ENCODE measurements at places on chromosomes 4 and X.
A peak's percentile ranks its signal among the peaks of the same experiment; 100 is the strongest.

- DNase-seq = no peak
Observed at GRCh38 chr4:176741253-176741652, 51.5 kb downstream of the VEGFC start.

DNA sequence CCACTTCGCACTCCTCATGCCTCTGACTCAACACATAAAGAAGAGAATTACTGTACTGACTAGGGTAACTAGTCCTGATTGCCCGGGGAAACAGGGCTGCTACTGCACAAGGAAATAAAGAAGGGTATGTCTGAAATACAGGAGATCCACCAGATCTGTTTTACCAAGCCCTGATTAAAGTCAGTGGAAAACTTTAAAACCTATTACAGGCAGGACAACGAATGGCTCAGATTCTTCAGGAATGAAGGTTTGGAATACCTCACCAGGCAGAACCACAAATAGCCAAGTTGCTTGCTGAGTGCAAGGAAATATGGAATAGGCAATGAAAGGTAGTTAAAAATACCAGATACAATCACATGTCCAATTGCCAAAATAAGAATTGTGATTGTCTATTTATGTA is 17.3 kb downstream of the LAMTOR3 start:
- no peak for DNase-seq

DNA sequence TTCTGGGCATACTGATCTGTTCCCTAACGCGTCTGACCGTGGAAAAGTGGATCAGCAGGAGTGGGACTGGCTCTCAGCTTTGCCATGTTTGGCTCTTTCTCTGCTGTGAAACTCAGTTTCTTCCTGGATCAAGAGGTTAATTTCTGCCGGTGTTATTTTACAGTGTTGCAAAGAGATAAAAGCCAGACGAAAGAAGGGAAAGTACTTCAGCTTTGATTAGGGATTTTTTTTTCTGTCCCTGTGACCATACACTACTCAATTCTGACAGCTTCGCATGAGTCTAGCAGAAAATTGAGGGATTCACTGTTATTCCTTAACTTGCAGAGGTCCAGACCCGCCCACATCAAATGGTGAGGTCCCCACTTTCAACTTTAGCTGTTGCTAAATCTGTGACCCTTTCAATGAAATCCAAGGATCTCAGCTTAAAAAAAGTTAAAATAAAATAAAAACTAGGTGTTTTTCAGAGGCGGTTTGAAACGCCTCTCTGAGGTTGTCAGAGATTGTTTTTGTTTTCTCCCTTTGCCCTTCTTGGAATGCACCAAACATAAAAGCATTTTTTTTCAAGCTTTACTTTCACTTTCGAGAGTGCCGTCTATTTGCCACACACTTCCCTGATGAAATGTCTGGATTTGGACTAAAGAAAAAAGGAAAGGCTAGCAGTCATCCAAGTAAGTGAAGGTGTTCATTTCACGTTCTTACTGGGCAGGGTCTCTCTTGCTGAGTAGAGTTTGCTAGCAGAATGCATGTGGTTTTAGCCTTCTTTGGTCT is at the start of gene TLR3:
Gene TLR3, plus strand, starts transcription at position 576 of the 768 bp plus-strand sequence. CDS start 7,464 bp downstream, outside the sequence.
- DNase-seq = peak; percentile 18

GRCh38 chr4:74120086-74120485 is 21.1 kb upstream of the CXCL2 start:
- DNase-seq = no peak

DNA sequence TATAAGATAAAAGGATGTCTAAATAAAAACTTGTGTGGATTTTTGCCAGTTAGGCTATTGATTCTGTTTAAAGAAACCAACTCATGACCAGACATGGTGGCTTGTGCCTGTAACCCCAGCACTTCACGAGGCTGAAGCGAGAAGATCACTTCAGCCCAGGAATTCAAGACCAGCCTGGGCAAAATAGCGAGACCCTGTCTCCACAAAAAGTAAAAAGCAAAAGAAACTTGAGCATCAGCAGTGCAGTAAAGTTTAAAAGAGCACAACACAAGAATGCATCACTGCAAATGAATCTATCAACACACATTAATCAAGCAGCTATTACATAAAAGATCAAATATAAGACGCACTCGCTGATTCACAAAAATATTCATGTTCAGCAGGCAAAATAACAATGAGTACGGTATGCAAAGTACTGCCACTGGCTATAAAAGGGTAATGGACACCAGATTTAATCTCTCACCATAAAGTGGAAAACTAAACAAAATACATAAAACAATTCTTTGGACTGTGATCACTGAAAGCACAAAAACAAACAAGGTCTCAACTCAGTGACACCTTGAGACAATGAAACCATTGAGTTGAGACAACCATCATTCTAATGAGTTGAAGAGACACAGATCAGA is 41.3 kb downstream of the LRBA start:
- DNase-seq = no peak

DNA sequence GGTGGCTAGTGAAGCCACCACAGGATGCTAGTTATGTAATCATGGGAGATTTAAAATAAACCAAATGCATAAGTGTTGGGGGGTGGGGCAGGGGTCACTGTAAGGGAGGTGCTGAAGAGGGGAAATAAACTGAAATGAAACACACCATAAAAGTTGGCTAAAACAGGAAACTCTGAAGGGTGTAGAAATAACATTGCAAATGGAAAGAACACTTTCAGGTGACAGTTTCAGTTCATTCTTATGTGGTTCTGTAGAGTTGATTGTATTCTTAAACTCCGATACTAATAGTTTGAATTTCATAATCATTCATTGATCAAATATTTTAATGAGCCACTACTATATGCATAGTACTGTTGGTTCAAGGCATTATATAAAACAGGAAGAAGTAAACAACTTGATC is 80.1 kb downstream of the HDAC8 start:
- DNase-seq = no peak

GRCh38 chrX:103254171-103254824 is 657 bp downstream of the TCEAL8 start:
- DNase-seq = peak; percentile 49

GRCh38 chr4:8916351-8916885 is 44.8 kb upstream of the HMX1 start:
- DNase-seq = peak; percentile 2

GRCh38 chrX:47649781-47650163 is 591 bp downstream of the ELK1 start:
- no peak for DNase-seq

GRCh38 chrX:43002526-43003203 is 224.7 kb upstream of the PPP1R2C start:
- DNase-seq = no peak

- DNase-seq = no peak
Observed at GRCh38 chr4:22485737-22486136, 30.1 kb downstream of the ADGRA3 start.

DNA sequence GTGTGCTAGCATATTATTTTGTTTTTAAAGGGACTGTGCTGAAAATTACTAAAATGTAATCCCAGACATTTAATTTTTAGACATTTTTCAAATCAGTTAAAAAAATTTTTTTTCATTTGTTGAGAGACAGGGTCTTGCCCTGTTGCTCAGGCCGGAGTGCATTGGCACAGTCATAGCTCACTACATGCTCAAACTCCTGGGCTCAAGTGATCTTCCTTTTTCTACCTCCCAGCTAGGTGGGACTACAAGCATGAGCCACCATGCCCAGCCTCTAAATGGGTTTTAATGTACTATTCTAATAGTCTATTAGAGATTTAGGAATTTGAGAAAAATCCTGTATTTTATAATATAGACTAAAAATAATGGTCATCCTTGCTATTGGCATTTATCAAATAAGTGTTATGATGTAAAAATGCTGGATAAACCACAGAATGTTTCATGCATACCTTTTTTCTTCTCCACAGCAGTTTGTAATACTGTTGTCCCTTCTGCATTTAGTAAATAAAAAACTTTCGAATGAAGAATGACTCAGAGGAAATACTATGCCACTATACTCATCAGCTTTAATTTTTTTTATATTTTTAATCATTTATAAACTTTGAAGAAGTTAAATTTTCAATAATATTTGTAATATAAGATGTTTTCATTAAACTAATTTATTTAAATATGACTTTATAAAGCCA is 29.9 kb downstream of the CPEB2 start:
- no peak for DNase-seq

- DNase-seq = no peak
Observed at GRCh38 chr4:83768146-83768545, 232.2 kb downstream of the GPAT3 start.

- DNase-seq = no peak
Observed at GRCh38 chr4:27178061-27178460, 317.4 kb downstream of the STIM2 start.

DNA sequence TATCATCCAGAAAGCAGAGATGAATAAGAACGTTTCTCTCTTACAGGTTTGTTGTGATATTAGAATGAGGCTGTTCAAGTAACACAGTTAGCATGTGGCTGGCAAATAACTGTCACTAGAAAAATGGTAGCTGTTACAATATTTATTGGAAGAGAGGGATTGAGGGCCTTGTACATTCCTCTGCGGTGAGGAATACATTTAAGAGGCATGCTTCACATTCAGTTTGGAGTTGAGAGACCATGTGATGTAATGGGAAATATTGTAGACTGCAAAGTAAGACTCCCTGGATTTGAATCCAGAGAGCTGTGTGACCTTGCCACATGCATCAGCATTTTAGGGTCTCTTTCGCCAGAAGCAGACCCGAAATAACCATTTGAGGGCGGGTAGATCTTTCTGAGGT is 104.8 kb upstream of the KIT start:
- peak; percentile 69 for DNase-seq

- DNase-seq = no peak
Observed at GRCh38 chr4:55071951-55072350, 53.4 kb downstream of the KDR start.

- peak; percentile 72 for DNase-seq
Observed at GRCh38 chr4:176792326-176793059, at the start of gene VEGFC. VEGFC (minus strand) TSS chr4:176792922; CDS start chr4:176792311, 611 bp downstream.

GRCh38 chrX:76109654-76110053 is 63.2 kb upstream of the PBDC1 start:
- peak; percentile 6 for DNase-seq

DNA sequence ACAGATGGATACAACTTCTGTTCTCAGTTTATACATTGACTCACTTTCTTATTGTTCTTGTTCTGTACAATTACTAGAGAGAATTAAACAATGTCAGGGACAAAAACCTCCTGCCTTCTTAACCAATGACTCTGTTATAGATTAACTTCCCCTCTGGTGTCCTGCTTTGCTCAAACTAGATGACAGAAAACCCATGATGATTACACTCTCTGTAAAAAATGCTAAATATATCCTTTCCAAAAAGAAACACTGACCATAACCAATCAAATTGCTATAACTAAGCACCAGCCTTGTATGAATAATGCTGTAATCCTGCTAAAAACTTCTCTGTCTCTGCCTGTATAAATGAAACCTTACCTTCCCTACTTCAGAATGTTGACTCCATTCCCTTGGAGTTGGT is 29.8 kb upstream of the IL13RA2 start:
- no peak for DNase-seq

DNA sequence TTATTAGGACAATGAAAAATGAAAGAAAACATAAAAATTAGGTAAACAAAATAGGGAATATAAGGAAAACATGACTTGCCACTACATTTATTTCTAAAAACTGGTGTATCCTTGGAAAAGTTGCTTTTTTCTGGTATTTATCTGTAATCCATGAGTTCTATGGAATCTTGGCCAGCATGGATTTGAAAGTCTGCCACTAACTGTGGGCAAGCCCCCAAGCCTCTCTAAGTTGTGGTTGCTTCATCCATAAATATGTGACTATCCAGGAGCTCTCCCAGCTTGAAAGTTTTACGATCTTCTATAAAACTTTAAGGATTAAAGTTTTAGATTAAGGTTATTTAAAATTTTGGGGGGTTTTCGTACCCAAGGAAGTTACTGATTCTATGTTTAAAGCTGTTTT is 21.8 kb downstream of the RPS6KA3 start:
- DNase-seq = no peak

- DNase-seq = no peak
Observed at GRCh38 chrX:7689791-7690412, 153.1 kb upstream of the VCX start.

- DNase-seq = no peak
Observed at GRCh38 chrX:134571796-134572195, 86.5 kb downstream of the PLAC1 start.

DNA sequence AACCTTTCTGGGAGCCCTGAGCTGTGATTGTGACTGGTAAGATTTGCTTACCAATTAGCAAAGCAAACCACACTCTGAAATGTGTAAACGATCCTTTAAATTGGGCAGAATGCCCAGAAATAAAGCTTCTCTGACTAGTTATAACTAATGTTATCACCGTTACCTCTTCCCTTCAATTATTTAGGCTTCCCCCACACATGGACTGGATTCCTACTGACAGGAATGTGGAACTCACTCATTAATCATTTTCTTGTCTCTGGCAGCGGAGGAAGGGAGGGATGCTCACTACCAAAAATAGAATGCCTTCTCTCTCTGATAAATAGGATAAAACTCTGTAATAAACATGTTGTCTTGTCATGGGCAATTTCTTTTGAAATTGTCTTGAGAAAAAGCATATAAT is 25.3 kb upstream of the NWD2 start:
- DNase-seq = no peak

DNA sequence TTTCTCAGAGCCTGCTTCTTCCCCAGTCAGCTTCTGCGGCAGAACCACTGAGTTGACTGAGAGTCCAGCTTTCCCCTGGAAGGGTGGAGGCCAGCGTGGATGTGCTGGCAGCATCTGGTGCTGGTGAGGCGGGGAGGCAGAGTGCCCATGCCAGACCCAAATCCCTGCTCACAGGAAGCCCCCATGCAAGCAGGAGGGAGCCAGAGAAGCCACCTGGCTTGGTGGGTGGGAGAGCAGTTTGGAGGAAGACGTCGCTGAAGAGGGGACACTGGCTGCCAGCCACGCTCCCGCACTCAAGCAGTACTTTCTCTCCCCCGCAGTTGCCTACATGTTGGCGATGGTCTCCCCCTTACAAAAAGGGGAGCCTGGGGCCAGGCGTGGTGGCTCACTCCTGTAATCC is 6.0 kb downstream of the PDZD4 start:
- DNase-seq = no peak

DNA sequence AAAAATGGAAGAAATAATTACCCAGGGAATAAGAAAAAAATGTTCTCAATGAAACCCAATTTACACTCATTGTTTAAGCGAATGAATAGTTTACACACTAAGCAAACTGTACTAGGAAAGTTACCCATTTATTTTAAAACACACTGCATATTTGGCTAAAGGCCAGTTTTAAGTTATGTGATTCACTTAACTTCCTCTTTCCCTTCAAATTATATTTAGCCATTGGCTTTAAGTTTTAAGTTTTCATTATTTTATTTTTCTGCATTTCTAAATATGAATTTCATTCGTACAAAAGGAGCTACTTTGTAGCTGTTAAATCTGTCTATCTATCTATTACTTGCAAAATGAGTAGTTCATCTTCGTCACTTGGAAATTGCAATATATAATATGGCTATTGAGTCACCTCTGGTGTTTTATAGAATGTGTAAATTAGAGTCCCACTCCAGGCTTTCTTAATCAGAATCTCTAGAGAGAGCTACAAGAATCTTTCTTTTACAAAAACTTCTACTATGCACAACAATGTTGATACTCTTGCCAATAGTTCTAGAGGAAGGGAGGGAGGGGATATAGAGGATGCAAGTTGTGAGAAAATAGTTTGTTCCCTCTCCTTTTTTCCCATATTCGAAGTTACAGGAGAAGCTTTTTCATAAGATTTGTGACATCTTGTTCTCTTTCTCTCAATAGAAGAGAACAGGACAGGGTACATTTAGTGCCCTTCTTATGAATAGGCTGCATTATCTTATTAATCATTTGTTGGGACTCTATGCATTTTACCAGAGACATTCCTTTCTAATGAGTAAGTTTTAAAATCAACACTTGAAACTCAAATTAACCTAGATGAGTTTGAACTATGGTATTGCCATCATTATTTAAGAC is 41.8 kb downstream of the SULT1B1 start:
- no peak for DNase-seq

GRCh38 chr4:139300431-139301112 is 733 bp upstream of the NAA15 start:
- peak; percentile 5 for DNase-seq

Measured in urothelium cell line (cell line).